ENCODE measurements at places on chromosomes 3 and 15.

GRCh38 chr3:45309876-45310275 is 78.5 kb upstream of the LARS2 start:
- DNase-seq = no peak

DNA sequence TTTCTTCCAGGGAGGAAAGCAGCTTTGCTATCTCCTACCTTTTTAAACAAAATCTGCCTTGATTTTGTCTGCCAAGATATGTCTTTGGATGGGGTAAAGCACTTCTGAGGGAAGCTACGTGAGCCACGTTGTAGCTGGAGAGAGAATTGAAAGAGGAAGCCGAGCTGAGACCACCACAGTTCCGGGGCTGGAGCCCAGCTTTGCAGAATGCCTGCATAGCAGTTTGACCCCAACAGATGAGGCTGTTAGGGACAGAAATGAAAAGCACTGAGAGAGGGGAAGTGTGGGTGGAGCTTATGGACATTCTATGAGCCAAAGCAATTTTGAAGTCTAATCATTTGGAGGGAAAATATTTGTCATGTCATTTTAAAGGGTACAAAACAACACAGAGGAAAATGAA is 45.4 kb downstream of the LIPC start:
- no peak for DNase-seq

GRCh38 chr3:8784676-8785435 is 15.4 kb upstream of the OXTR start:
- DNase-seq = no peak

DNA sequence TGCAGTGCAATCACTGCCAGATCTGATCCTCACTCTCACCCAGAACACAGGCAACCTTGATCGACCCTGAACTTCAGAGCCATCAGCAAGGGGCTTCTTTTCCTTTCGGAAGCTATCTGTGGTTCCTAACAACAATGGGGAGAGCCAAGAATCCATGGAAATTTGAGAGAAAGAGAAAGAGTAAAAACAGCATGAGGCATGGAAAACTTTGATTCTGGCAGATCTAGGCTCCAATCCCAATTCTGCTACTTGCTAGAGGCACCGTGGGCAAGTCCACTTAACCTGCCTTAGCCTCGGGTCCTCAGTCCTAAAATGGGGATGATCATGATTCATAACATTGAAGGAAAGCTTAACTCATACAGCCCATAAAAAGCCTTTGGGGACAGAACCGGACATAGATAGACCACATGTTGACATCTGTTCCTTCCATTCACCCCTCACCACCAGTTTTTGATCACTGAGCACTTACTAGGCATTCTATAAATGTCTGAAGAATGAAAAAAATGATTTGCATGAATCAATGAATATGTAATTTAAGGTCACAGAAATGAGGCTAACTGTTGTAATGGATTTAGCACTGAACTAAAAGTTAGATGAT is 605.7 kb upstream of the CFAP20DC start:
- no peak for DNase-seq

- DNase-seq = no peak
These were observed 23.6 kb downstream of the DUT start for GRCh38 chr15:48354694-48355303.

GRCh38 chr15:99436542-99437314 is 129.1 kb upstream of the MEF2A start:
- DNase-seq = no peak

DNA sequence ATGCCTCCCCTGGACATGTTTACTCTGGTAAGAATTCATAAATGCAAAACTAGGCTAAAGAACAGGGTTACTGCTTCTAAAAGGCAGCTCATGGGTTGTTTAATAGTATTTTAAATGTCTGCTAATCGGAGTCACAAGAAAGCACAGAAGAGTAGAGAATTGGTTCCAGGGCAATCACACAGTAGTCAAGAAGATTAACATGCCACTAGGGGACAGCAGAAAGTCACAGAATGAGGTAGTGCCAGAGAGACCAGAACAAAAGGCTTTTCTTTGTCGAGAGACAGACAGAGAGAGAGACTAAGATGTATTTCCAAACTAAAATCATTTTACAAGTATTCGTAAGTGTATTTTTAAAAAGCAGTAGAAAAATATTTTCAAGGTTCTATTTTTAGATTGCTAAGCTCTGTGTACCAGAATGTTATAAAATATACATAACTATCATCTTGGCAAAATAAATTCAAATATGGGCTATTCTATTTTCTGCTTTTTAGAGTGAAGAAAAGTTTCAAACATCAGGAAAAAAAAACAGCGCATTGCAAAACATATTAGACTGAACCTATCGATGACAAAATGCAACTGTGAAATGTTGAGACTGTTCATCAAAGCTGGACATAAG is 78.3 kb upstream of the CDIN1 start:
- DNase-seq = peak; percentile 74

GRCh38 chr15:81152339-81152738 is 18.3 kb downstream of the CFAP161 start:
- no peak for DNase-seq

- no peak for DNase-seq
These were observed 111.2 kb downstream of the XXYLT1 start for GRCh38 chr3:195159814-195160165.

DNA sequence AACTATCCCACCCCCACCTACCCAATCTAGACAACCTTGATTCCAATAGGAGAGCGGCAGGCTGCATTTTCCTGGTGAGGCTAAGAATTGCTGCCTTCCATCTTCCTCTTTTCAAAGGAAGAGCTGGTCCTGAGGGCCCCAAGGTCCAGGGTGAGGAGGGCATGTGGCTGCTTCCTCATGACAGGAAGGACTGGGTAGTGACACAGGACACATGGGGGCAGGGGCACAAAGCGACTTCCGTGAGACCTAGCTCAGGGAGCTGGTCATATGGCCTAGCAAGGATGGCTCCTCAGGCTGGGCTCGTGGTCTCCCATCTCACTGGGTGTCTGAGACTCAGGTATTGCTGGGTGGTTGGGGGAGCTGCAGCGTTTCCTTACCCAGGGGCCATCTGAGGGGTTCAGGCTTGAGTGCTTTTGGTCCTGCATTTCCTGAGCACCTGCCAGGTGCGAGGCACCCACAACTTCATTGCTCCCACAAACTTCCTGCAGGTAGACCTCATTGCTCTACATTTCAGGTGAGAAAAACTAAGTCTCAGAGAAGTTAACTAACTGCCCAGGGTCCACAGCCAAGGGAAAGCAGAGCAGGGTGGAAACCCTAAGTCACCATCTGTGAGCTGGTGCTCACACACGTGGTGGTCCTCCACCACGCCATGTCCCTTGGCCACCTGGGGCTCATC is 160.0 kb upstream of the TLE3 start:
- DNase-seq = no peak

- DNase-seq = no peak
These were observed 57.3 kb downstream of the ACAP2 start for GRCh38 chr3:195385526-195385925.

DNA sequence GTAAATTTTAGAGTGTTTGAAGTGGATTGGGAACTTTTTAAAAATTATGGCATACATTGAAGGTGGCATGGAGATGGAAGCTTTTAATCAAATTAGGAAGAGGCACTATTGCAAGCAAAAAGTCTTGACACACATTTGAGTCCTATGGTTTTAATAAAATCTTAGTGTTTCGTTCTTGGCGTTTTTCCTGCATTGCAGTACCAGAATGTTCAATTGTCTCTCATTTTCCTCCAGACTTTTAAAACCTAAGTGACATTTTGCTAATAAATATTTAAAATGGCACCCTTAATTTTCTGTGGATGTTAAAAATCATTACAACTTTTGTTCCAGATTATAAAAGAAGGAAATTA is 2.2 kb downstream of the TGFBR2 start:
- DNase-seq = no peak

DNA sequence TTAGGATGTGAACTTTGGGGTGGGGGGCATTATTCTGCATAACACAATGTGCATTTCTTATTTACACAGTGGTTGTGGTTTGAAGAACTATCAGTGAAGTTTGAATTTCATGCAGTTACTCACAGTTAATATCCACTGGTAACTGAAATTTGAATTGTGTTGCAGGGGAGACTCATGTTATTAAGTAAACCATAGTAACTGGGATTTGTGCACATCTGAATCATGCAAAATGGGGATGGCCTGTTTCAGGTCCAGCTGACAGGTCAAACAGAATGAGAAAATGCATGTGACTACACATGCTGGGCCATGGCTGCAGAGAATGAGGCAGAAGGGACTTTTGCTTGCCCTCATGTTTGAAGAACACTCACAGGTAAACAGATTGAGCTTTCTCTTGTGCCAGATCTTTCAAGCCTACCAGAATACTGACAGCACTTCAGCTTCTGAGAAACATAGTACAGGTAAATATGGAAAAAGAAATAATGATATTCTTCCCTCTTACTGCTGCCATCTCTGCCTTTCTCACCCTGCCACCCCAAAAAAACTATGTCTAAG is 115.0 kb downstream of the POLQ start:
- no peak for DNase-seq

- no peak for DNase-seq
These were observed 32.9 kb downstream of the VGLL4 start for GRCh38 chr3:11610700-11611275.

DNA sequence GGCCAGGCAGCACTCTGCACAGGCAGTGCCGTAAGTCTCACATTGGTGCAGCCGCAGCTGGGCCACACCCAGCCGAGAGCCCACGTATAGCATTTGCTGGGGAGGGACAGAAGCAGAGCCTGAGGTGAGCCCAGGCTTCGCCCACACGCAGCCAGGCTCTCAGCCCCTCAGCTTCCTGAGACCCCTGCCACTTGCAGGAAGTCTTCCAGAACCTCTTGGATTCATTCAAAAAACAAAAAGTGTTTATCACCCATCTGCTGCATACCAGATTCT is 6.9 kb downstream of the SEMA3G start:
- no peak for DNase-seq

- DNase-seq = no peak
These were observed 160.5 kb downstream of the ANO10 start for GRCh38 chr3:43461345-43461744.

Measured in NCI-H2227 treated with DMSO at 0.1 percent for 48 hours (cell line).